ENCODE measurements at places on chromosomes 12 and 14.

DNA sequence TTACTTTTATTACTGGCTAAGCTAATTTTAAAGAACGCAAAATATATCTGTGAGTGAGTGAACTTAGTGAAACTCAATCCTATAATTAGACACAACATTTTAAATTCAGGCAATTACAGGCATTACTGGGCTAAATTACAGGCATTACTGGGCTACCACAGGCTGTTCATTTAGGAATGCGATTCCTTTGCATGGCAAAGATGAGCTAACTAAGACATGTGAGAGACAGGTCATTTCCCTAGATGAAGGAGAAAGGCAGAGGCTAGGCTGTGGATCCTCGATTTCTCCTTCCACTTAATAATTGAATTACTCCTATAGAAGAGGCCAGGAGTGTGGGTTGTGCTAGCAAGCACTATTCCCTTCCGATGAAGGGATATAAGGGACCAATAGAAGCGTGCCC, 429.4 kb upstream of the LMO3 start:
- DNase-seq = no peak

- no peak for DNase-seq
These were observed 789.5 kb downstream of the DIO2 start for GRCh38 chr14:79421811-79422210.

- DNase-seq = no peak
These were observed 5.5 kb downstream of the DUSP6 start for GRCh38 chr12:89346741-89347324.

DNA sequence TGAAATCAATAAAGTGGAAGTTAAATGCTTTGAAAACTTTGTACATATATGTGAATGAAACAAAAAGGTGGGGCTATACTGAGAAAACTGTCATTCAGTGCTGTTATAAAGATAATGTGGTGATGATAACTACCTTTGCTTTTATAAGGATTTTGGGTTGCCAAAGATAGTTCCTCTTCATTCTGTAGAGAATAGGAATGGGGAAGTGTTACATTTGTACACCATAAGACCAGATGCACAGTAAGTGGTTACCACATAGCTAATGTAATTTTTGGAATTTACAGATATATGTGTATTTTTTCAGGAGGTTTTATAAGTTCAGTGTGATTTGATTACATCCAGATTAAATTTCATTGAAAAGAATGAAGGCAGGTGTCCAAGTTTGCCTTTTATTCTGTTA, 18.1 kb downstream of the RAB21 start:
- DNase-seq = no peak

DNA sequence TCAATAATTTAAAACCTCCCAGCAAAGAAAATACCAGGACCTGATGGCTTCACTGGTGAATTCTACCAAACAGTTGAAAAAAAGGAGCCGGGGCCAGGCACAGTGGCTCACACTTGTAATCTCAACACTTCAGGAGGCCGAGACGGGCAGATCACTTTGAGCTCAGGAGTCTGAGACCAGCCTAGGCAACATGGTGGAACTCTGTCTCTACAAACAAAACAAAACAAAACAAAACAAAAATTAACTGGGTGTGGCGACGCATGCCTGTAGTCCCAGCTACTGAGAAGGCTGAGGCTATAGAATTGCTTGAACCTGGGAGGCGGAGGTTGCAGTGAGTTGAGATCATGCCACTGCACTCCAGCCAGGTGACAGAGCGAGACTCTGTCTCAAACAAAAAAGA, 13.7 kb upstream of the TROAP start:
- no peak for DNase-seq

DNA sequence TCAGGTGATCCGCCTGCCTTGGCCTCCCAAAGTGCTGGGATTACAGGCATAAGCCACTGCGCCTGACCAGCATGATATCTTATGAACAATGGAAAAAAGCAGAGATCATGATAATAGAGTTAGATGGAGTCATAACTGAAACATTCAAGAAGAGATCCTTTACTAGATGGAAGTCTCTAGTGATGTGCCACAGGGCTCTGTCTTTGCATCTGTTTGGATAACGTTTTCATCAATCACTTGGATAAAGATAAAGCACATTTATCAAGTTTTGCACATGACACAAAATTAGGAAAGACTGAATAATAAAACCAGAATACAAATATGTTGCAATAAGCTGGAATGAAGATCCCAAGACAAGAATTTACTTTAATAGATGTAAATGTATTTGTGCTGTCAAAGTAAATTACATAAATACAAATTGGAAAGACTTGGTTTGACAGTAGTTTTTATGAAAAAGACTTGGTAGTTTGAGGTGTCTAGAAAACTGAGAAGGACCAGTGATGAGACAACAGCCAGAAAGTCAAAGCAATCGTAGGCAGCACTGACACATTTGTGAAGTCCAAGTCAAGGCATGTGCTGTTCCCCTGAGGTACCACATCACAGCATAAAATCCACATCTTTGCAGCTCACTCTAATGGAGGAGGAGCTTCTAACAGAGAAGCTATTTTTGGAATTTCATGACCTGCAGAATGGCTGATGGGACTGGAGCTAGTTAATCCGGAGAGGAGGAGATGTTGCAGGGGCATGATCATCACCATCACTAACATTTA, 28.5 kb downstream of the GPRC5A start:
- no peak for DNase-seq

DNA sequence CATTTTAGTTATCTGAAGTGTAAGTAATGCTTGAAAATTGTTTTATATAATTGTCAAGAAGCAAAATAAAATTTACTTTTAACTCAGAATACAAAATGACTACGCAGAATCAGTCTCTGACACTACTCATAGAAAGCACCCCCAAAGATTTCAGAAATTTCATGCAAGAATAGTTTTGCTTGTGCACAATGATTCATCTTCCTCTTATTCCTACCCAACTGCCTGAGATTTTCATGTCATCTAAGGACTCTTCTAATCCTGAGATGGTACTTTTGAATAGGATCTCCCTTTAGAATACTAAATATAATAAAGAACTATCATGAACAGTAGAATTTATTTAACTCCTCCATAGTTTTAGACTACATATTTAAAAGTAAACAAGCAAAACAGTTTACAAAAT, 485.3 kb upstream of the MGAT4C start:
- no peak for DNase-seq

- DNase-seq = no peak
These were observed 199.2 kb downstream of the MSRB3 start for GRCh38 chr12:65477721-65478120.

DNA sequence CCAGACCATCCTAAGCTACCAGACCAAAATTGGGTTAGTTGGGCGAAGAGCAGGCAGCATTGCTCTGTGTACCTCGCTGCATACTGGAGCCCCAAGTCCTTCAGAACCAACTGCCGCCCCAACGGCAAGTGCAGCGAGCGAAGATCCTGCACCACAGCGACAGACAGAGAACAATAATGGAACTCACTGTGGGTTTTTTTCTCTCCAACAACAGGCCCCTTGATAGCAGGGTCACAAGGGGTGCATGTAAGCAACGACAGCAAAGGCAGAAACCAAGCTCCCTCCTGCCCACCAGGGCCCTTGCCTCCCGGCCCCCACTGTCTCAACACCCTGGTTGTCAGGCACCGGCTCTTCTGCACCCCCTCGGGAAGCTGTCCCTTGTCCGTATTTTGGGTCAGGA, 39.0 kb downstream of the RNF34 start:
- no peak for DNase-seq

GRCh38 chr12:52372216-52373154, 5.2 kb upstream of the KRT85 start:
- peak; percentile 90 for DNase-seq

DNA sequence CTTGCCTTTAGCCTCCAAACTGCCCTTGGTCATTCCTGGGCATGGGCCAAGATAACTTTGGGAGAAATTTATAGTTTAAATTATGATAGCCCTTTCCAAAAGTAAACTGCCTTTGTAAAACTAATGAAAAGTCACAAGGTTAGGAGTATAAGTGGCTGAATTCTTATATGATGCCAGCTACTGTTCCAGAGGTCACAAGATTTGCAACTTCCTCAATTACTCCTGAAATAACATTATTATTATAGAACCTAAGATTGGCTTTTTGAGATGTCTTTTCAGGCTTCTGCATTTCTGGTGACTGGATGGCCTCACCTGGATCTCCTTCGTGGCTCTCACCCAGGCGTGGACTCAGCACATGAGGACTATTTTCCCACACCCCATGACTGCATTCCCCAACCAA, 55.0 kb downstream of the OSBPL8 start:
- DNase-seq = no peak

- DNase-seq = no peak
These were observed 105.8 kb downstream of the KCNC2 start for GRCh38 chr12:75103822-75104221.

DNA sequence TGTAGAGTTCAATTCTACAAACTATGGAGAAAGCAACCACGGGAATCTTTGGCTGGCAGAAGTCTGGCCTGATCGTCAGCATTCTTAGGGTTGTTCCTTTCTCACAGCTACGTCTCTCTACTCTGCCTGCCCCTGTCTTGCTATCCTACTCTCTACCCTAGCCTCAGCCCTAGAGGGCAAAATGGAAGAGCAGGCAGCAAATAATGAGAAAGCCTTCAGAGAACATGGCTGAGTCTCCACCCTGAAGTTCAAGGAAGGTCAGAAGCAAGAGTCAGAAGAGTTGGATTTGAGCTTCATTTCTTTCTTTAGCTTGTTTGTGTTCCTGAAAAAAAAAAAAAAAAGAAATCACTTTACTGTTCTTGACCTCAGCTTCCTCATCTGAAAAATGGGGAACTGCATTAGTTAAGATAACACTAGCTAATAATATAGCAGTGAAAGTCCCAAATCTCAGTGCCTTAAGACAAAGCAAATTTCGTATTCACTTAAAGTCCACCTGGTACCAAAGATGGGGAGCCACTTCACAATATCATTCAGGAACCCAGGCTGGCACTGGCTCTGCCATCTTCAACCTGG, 50.2 kb upstream of the CCND2 start:
- DNase-seq = no peak

DNA sequence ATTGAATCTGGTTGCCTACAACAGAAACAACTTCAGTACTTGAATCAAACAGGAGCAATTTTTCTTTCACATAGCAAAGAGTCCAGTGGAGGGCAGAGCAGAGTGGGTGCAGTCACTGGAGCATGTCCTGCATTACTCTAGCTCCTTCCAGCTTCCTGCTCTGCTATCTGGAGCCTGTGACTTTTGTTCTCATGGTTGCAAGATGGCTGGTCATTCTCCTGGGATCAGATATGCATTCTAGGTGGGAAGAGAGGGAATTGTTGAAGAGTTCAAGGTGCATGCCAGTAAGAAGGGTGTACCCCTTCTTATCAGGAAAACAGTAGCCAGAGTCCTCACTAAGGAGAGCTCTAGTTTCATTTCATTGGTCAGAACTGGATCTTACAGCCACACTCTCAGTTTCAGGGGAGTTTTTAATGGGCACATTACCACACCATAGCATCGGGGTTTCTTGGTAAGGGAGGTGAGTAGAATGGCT, 8.0 kb downstream of the IFT43 start:
- DNase-seq = no peak

GRCh38 chr14:76964695-76965094, 63.8 kb downstream of the IRF2BPL start:
- DNase-seq = no peak

DNA sequence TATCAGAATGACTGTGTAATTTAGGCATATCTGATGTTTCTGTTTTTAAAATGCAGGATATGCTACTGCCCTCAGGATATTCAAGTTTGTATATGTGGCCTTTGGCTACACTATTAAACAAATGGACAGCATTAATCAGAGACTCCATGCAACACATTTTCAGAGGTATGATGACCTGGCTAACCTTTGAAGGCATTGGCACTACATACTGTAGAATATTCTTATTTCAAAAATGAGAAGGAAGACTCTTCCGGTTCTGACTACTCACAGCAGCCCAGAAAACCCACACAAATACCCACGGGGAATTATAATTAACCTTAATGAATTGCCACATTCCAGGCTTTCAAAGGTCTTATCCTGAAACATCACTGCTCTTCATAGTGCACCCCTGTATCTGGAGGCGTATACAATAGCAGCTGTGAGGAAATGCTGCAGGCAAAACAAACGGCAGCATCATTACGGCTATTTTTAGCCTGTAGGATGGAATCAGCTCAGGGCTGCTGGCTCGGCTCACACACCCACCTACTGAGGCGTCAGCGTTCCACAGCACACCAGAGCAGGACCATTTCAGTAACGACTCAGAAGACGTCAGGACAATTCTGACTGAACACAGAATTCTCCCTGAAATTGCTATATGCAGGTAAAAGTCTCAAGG, 648.5 kb downstream of the RPS29 start:
- no peak for DNase-seq

GRCh38 chr12:125276567-125276966, 211.3 kb downstream of the AACS start:
- DNase-seq = no peak

DNA sequence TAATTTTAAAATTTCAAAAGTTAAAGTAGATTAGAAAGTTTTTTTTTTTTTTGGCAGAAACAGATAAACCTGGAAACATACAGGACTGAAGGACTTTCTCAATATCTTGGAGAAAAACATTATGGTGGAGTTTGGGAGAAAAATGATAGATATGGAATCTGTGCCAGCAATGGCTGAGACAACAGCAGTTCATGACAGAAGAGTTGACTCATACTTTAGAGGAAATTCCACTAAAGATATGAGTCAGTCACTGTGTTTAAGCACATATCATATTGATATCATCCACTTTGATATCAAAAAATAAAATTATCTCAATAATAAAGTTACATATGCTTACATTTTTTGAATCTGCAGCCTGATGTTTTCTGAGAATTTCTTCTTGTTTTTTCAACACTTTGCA, 193.9 kb upstream of the OR4E1 start:
- DNase-seq = no peak

GRCh38 chr12:96350982-96351381, 49.3 kb downstream of the CDK17 start:
- no peak for DNase-seq

GRCh38 chr12:19002216-19002615, 127.3 kb upstream of the PLEKHA5 start:
- DNase-seq = no peak

GRCh38 chr12:68671179-68671578, 15.6 kb upstream of the NUP107 start:
- DNase-seq = no peak

GRCh38 chr12:5730962-5731361, 214.1 kb downstream of the ANO2 start:
- no peak for DNase-seq

DNA sequence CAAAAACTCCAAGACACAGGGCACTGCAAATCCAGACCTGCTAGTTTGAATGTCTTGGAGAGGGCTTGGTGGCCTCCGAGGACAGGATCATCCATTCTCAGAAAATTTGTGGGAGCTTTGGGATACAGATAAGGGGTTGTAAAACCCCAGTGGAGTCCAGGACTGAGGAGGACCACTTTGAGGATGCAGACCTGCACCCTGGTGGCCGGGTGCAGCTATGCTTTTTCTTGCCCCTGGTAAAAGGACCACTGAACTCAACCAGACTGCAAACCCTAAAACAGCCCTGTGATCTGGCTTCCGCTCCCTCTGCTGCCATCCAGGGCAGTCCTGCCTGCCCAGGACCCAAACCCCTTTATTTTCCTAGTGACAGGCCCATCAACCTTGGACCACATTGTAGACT, 169.5 kb upstream of the DAAM1 start:
- DNase-seq = no peak

GRCh38 chr14:100440758-100441203, 117.6 kb downstream of the SLC25A47 start:
- DNase-seq = no peak
